Fibroblast of lung (primary cell): ENCODE measurements at places on chromosomes 13 and 19.

DNA sequence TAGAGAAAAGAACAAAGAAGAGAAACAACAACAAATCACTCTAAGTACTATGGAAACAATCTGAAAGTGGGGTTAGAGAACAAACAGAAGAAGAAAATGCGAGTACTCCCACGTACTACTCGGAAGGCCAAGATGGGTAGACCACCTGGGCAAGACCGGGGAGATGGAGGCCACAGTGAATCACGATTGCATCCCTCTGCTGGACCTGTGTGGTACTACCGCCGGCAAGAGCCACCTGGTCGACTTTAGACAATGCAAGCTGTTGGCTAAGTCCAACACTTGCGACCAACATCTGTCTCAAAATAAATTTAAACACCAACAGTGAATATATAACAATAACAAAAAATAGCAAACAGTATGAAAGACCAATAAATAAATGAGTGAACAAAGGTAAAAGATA, 45.5 kb upstream of the ZNF91 start:
- no peak for DNase-seq

- DNase-seq, result peak; percentile 91
These were observed at the start of gene SPATA13 for GRCh38 chr13:24160458-24161009. SPATA13 (plus strand) TSS chr13:24160720; CDS start chr13:24222930, 62,210 bp downstream.

DNA sequence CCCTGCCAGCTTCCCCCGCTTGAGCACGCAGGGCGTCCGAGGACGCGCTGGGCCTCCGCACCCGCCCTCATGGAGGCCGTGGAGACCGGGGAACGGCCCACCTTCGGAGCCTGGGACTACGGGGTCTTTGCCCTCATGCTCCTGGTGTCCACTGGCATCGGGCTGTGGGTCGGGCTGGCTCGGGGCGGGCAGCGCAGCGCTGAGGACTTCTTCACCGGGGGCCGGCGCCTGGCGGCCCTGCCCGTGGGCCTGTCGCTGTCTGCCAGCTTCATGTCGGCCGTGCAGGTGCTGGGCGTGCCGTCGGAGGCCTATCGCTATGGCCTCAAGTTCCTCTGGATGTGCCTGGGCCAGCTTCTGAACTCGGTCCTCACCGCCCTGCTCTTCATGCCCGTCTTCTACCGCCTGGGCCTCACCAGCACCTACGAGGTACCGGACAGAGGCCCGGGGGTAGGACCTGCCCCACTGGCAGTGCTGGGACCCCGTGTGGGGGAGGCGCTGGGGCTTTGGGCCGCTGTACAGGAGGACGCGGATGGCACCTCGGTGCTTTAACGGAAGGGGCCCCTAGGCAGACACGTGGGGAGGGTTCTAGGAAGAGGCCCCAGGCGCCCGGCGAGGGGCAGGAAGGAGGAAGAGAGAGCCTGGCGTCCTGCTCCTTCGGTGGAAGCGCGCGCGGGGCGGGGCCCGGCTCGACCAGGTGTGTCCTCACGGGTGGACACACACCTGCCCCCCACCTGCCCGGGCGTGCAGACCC, 681 bp downstream of the SLC5A5 start:
- no peak for DNase-seq

GRCh38 chr13:97364827-97365226, 69.1 kb upstream of the RAP2A start:
- DNase-seq, result no peak

DNA sequence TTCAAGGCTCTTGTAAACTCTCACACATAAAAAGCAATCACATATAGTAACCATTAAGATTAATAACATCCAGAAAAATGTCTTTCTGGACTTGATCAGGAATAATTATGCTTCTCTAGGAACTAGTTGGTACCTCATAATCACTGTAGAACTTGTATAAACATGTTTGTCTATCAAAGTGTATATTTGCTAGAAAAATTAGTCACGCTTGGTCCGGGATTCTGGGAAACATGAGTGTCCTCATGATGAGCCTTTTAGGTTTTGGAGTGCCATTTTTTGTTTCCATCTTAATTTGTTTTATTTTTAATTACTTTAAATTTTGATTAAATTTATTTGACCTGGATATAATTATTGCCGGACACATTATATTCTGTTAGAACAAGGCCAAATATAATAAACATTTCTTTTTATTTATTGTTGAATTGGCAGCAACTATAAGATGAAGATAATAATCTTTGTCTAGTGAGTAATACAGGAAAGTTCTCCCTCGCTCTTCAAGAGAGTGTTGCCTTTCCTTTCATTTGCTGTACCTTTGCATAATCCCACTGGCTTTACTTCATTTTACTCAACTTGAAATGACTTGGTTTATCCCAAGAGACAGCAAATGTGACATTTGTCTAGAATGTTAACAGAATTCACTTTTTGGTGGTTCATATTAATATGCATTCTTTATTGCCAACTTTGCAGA, 207.0 kb downstream of the NALCN start:
- DNase-seq, result no peak

GRCh38 chr19:2392366-2392765, 32.3 kb downstream of the TMPRSS9 start:
- DNase-seq, result no peak

GRCh38 chr19:43763473-43763939, 8.7 kb upstream of the SMG9 start:
- no peak for DNase-seq

GRCh38 chr13:78566631-78567030, 36.7 kb downstream of the POU4F1 start:
- no peak for DNase-seq
